ENCODE measurements at places on chromosomes 2 and 18.
A peak's percentile ranks its signal among the peaks of the same experiment; 100 is the strongest.

DNA sequence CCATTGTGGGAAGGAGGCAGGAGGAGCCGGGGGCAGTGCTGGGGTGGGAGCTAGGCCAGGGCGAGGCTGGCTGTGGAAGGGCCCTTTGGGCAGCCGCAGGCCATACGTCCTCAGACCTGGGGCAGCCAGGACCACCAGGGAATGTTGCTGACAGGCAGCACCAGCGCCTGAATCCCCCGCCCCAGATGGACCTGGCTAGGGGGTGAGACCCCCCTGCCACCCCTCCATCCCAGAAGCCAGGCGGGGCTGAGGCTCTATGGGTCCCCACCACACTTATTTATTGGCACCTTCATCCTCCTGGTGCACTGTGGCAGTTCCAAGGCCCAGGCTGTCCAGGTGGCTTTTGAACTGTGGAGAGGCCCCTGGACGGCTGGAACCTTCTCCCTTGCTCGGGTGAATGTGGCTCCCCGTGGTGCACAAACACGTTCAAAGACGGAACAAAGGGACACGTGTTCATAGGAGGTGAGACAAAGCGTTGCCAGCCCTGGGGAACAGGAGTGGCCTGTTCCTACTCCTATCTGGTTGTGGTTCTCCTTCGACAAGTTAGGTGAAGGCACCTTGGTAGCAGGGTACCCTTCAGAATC lies 35.1 kb downstream of the RAMP1 start:
- DNase-seq: no peak

- no peak for DNase-seq
These were observed 18.1 kb downstream of the MROH2A start for GRCh38 chr2:233796254-233796653.

DNA sequence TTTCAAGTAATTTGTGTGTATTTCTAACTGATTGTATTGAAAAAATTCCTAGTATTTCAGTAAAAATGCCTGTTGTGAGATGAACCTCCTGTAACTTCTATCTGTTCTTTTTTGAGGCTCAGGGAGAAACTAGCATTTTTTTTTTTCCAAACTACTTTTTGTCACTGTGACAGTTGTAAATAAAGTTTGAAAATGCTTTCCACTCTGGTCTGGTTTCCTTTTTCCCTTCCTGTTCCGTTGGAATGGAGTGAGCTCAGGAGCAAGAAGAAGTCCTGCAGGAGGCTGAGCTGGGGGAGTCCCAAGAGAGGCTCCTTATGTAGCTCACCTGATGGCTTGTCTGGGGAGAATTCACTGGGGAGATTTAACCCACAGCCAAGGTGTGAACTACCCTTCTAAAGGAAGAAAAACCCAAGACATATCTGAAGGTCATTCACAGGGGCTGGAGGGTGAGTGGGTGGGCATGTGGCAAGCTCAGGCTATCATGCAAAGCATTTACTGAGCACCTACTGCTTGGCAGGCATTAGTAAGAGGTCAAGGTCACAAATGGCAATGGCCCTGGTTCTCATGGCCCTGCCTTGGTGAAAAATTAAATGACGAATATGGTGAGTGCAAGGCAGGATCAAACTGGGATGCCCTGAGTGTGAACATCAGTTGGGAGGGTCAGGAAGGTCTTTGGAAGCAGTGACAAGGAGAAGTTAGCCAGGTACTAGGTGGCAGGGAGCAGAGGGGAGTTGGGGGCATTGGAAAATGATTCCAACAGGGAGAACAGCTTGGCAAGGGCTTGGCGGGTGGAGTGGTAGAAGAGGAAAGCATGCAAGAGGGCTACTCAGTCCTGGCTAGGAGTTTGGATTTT lies 28.7 kb downstream of the LBH start:
- DNase-seq: no peak

DNA sequence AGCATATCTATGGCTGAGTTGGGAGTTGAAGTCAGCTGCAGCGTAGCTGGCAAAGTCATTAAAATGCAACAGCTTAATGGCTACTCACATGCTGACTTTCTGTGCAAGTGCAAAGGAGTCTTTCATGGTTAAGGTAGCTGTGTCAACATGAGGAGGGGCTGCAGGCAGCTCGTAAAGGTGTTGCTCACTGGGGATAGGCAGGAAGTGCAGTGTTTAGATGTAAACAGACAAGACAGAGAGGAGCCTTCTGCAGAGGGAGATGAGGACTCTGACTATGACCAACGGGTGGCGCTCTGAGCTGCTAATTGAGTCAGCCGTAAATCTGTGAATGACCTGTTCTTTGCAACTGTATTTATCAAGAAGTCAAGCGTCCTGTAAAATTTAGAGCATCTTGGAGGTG lies 22.3 kb upstream of the CAVIN2 start:
- peak; percentile 43 for DNase-seq

GRCh38 chr18:9117980-9118841 lies 15.7 kb downstream of the NDUFV2 start:
- no peak for DNase-seq

- no peak for DNase-seq
These were observed 102.7 kb downstream of the CPO start for GRCh38 chr2:207041786-207042554.

DNA sequence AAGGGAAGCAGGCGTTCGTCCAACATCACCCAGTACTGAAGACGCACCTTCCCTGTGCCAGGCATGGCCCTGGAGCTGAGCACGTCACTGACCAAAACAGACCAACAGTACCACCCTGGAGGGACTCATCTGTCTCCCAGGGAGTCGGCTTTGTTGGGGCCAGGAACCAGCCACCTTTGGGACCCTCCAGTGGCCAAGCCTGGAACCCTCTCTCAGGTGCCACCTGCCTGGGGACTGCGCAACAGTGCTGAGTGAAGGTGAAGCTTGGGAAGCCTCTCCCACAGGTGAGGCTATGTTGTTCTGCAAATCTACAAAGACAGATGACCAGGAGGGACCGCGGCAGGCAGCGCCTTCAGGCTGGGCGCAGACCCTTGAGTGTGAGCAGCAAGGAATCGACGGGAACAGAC lies 91.4 kb upstream of the OTOS start:
- no peak for DNase-seq

- DNase-seq: no peak
These were observed 364.3 kb downstream of the RNF144A start for GRCh38 chr2:7281231-7282201.

- DNase-seq: no peak
These were observed 11.5 kb downstream of the DPP4 start for GRCh38 chr2:162062559-162062958.

GRCh38 chr2:74464406-74464805 lies 776 bp downstream of the MOGS start:
- DNase-seq: no peak

- no peak for DNase-seq
These were observed 745.0 kb downstream of the CBLN2 start for GRCh38 chr18:71798986-71799673.

DNA sequence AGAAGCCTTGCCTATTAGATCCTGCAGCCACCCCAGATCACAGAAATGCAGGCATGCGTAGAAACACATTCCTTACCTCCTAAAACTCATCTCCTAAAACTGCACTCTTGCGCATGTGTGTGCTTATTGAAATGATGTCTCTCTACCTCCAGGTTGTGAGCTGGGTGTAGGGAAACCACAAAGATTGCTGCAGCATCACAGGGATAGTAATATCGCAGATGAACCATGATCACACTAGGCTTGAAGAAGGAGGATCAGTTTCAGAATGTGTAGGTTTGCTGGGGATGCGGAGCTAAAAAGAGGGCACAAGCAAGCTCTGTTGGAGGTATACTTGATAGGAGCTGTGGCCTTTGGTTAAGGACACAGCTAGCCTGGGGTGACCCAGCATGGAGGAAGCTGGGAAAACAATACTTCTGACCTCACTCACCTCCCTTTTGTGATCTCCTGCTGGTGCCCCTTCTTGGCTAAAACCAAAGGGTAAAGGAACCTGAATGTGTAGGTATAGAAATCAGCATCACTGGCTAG lies 118.8 kb downstream of the SETBP1 start:
- DNase-seq: no peak

DNA sequence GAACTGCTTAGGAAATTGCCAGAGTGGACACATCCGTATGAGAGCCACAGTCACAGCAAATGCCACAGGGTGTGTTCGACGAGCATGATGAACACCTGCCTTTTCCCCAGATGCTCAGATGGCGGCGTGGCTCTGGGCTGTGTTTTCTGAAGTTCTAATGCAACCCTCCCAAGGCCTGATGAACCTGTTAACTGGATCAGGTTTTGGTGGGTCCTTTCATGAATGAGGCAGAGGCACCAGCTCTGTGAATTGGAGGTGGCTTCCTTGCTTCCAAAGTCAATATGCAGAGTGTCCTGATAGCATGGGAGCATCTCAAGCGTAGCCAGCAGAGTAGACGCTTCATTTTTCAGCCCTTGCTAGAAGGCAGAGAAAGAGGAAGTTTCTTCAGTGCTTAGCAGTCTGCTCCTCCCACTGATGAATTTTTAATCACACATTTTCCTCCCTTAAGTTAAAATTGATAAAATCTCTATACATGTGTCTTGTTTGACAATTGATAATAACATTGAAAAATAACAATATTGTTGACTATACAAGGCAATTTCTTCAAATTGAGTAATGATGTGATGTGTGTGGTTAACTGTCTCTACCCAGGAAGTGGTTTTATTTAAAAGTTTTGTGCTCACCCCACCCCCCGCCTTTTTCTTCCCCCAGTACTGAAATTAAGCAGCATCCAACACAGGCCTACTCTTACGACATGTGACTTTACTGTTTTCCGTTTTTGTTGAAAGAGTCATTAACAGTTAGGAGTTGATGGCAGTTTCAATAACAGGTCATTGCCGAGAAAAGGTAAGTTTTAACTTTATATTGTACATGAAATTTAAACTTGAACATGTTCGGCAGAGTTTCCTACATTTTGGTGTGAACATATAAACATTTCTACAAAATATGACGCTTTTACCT lies at the start of gene ARHGAP15:
Gene ARHGAP15, plus strand, starts transcription at position 739 of the 900 bp plus-strand sequence.
- no peak for DNase-seq

DNA sequence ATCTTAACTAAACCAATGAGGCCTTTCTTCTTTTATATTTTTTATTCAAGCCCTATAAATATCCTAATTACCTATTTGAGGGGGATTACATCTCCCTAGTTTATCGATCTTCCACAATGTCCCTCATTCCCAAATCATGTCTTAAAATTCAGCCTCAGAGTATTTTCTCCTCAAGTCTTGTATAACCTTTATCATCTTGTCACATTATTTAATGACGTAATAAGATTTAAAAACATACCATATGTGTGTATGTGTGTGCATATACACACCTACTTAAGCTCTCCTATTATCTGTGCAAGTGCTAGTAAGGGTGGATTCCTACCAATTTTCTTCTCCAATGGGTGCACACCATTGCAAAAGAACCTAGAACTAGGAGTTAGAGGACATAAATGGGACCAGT lies 421.1 kb downstream of the FIGN start:
- DNase-seq: no peak

- no peak for DNase-seq
These were observed 1411.8 kb downstream of the LRP1B start for GRCh38 chr2:140718999-140719398.

DNA sequence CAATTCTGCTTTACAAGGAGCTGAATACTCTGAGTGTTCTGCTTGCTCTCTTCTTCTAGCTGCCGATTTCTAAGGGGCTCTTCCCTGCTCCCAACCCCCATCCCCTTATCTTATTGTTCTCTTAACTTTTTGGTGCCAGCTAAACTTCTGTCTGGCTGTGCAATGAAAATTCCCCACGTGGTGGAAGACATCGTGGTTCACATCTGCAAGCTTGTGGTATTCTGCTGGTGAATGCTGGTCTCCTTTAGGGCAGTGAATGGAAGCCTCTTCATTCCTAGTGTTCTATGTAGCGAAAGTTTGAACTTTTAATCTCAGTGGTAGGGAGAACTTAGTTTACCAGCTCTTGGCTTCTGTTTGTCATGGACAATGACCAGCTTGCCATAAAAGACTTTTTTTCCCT lies 406.0 kb upstream of the ZEB2 start:
- DNase-seq: no peak

GRCh38 chr2:102848366-102848839 lies 86.6 kb downstream of the TMEM182 start:
- no peak for DNase-seq

GRCh38 chr2:187581125-187581896 lies 27.1 kb upstream of the TFPI start:
- peak; percentile 50 for DNase-seq

GRCh38 chr2:45004562-45005191 lies 4.6 kb downstream of the SIX2 start:
- no peak for DNase-seq

- no peak for DNase-seq
These were observed 398.2 kb upstream of the CDH2 start for GRCh38 chr18:28575123-28575522.

DNA sequence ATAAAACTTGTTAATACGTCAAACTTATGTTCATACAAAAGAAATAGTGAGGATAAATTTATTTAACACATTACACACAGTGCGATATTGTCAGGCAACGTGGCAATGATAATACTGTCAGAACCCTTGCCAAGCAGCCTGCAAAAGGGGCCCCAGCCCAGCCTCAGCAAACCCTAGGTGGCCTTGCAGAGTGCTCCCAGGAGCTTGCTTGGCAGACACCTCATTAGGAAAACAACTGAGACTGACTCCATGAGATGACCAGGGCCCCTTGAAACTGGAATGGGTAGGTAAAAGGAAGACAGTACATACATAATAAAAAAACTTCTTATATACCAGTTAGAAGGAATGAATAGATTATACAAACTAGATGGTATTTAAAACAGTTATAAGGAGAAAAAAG lies 136.6 kb upstream of the EPC2 start:
- no peak for DNase-seq

- DNase-seq: no peak
These were observed 43.3 kb upstream of the CYP20A1 start for GRCh38 chr2:203195331-203196036.

DNA sequence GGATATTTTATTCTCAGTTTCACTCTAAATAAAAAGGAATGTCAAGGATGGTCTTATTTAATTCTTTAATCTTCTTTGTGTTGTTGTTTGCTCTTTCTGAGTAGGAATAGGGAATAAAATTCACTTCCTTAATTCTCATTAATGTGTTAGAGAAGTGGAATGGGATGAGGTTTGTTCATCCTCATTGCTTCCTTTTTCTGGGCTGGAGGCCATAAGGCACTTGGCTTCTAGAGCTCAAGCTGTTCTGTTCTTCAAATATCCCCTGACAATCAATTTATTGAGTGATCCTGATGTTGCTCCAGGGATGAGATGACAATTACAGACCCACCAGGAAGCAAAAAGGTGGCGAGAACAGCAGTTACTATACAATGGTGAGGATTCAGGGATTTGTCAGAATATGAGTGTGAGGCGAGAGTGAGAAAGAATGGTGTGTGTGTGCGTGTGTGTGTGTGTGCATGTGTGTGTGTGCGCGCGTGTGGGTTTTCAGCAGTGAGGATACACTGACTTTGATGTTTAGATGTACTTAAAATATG lies 557.6 kb upstream of the FANCL start:
- DNase-seq: no peak

- no peak for DNase-seq
These were observed 90.2 kb downstream of the BCL11A start for GRCh38 chr2:60463249-60463648.

GRCh38 chr2:144041612-144042011 lies 478.3 kb downstream of the ZEB2 start:
- DNase-seq: no peak

- DNase-seq: no peak
These were observed 29.2 kb downstream of the ZNF516 start for GRCh38 chr18:76465630-76466409.

- DNase-seq: no peak
These were observed 14.1 kb upstream of the ARMC9 start for GRCh38 chr2:231184319-231184718.

All from NCI-H774 (cell line).